ENCODE measurements at places on chromosomes 3 and 15.

DNA sequence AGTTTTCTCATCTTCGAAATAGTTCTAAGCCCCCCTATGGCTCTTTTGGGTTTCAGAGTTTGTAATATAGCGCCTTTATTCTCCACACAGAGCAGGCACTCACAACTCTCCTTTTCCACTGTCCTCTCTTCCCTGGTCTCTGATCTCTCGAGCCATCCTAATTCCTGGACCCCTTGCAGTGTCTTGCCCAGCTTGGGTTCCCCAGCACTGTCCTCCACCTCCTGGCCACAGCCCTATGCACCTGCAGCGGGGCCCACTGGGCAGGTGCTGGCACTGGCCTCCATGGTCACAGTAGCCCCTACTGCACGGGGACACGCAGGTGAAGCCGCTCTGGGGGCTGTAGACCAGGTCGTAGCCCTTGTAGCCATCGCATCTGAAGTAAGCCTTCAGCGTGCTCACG, 27.9 kb downstream of the MUC20 start:
- no peak for DNase-seq

GRCh38 chr3:177672252-177672911, 475.1 kb upstream of the TBL1XR1 start:
- DNase-seq = no peak

DNA sequence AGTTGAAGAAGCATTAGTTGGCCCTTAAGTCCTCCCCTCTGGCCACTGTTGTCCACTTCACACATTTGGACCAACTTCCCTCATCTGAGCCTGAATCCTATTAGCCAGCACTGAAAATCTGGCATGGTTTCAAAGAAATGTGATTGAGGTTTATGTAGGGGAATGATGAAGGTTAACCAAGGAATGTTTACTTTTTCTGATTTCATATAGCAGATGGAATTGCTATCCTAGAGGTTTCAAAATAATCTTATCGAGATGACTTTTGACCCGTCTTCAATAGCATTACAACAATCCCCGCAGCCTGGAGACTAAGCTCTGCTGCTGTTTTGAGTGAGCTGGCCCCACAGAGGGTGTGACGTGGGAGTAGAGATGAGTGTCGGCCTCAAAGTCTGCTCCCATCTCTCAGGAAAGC, 200.8 kb upstream of the IL12A start:
- DNase-seq = no peak

- no peak for DNase-seq
Measured at GRCh38 chr3:128760881-128761280, 34.9 kb downstream of the RAB7A start.

DNA sequence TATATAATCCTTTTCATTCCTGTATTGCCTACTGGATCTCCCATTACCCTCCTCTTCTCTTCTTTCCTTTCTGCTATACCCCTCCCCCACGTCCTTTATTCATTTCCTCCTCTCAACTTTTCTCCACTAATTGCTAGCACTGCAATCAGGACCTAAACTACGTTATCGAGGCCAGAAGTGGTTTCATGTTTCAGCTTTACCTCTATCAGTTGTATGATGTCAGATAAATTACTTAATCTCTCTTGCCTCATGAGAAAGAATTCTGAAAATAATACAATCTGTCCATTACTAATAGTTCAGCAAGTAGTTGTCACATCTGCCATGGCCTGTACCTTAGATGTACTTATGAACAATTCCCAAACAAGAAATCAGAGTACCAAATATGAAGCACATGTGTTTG, 10.6 kb downstream of the POPDC2 start:
- DNase-seq = no peak

- DNase-seq = no peak
Measured at GRCh38 chr3:197748597-197749314, 927 bp upstream of the FYTTD1 start.

DNA sequence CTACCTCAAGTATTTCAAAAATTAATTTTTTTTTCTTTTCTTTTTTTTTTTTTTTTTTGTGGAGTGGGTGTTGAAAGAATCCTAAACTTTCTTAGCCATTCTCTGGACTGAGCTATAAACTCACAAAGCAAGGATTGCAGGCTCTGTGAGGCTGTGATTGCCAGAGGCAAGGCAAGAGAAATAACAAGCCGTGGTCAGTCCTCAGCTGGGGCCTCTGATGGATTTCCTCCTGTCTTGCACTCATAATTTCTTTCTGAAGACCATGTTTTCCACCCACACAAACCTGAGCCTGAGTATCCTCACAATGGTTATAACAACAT, 1.3 kb downstream of the CX3CR1 start:
- DNase-seq = no peak

DNA sequence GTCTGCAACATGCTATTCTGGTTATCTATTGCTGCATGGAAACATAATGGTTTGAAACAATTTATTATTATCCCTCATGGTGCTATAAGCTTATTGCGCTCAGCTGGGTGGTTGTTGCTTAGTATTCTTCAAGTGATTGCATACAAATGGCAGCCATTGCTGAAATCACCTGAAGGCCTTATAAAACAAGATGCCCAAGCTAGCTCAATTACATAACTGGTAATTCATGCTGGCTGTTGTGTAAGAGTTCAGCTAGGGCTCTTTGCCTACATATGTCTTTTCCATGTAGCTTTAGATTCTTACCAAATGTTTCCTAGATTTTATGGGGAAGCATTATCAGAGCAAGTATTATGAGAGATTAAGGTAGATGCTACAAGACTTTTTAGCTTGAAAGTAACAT, 644.0 kb upstream of the CBLB start:
- no peak for DNase-seq

GRCh38 chr3:125316246-125316645, 58.9 kb downstream of the ZNF148 start:
- no peak for DNase-seq

DNA sequence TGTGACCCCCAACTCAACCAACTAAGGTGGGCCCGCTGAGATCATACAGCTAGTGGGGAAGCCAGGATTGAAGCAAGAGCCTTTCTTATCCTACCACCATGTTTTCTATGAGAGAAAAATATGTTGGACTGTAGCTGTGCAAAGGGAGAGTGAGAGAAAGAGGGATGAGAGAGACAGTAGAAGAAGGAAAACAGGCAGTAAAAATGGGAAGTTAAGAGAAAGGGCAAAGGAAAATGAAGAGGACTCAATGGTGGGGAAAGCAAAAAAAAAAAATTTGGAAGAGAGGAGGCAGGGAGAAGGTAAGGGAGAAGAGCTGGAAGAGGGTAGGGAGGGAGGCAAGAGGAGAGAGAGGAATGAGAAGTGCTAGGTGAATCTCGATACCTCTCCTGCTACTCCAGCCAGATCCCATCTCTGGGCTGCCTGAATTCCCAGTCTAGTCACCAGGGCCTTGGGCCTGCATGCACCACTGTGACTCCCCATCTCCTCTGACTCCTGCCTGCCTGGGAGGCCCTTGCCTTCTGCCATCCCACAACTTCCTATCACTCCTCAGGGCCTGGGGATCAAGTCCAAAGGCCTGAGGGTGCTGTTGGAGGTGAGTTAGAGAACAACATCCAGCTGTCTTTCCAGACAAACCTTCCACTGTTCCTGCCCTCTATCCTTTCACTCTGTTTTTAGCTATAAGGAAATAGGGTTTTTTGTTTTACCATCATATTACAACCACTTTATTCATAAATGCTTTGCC, 15.7 kb downstream of the FAM81A start:
- DNase-seq = no peak

- no peak for DNase-seq
Measured at GRCh38 chr3:35523074-35523473, 116.3 kb upstream of the ARPP21 start.

GRCh38 chr3:156253150-156253549, 132.8 kb downstream of the KCNAB1 start:
- DNase-seq = no peak

DNA sequence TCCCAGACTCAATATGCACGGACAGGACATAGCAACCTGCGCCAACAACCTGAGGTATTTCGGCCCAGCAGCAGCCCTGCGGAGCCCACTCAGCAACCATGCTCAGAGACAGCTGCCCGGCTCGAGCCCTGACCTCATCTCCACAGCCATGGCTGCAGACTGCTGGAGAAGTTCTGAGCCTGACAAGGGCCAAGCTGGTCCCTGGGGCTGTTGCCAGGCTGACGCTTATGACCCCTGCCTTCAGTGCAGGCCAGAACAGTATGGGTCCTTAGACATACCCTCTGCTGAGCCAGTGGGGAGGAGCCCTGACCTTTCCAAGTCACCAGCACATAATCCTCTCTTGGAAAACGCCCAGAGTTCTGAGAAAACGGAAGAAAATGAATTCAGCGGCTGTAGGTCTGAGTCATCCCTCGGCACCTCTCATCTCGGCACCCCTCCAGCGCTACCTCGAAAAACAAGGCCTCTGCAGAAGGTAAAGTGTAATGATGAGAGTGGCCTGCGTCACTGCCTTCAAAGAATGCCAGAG, 25.5 kb downstream of the TMEM41A start:
- DNase-seq = no peak
